ENCODE measurements at places on chromosomes 6 and 20.

DNA sequence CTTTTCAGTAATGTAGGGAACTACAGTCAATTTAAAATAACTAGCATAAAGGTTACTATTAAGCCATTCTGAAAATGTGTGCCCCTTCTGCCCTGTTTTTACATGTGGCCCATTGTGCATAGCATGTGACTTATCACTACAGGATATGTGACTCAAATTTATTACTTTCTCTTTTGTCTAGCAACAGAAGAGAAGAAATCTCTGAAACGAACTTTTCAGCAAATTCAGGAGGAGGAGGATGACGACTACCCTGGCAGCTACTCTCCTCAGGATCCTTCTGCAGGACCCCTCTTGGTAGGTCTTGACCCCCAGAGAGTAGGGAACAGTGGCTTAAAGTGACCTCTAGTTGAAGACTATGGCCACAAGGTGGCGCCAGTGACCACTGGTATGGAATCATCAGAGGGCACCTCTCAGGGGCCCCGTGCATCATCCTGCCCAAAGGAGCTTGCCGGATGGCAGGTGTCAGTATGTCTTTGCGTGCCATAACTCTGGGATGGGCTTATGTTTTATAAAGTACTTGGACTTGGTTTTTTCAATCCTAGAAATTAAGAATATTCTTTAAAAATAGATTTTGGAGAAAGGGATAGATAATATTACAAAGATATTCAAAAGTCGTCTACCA, 23.9 kb downstream of the RPRD1B start:
- no peak for DNase-seq

DNA sequence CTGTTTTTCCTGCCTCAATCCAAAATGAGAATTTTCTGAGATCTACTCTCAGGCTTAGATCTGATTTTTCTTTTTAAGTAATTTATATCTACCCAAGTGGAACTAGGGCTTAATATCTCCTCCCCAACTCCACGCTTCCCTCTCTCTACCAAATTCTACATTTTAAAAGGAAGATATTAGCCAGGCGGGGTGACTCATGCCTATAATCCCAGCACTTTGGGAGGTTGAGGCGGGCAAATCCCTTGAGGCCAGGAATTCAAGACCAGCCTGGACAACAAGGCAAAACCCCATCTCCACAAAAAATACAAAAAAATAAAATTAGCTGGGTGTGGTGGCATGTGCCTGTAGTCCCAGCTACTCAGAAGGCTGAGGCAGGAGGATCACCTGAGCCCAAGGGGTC, 61.0 kb downstream of the MTFR2 start:
- DNase-seq = no peak

GRCh38 chr6:111666847-111667246, 61.2 kb upstream of the TRAF3IP2 start:
- DNase-seq = no peak

- no peak for DNase-seq
Observed at GRCh38 chr6:107715550-107716321, 108.4 kb downstream of the SCML4 start.

- DNase-seq = no peak
Observed at GRCh38 chr20:42855896-42856295, 333.8 kb downstream of the PTPRT start.

DNA sequence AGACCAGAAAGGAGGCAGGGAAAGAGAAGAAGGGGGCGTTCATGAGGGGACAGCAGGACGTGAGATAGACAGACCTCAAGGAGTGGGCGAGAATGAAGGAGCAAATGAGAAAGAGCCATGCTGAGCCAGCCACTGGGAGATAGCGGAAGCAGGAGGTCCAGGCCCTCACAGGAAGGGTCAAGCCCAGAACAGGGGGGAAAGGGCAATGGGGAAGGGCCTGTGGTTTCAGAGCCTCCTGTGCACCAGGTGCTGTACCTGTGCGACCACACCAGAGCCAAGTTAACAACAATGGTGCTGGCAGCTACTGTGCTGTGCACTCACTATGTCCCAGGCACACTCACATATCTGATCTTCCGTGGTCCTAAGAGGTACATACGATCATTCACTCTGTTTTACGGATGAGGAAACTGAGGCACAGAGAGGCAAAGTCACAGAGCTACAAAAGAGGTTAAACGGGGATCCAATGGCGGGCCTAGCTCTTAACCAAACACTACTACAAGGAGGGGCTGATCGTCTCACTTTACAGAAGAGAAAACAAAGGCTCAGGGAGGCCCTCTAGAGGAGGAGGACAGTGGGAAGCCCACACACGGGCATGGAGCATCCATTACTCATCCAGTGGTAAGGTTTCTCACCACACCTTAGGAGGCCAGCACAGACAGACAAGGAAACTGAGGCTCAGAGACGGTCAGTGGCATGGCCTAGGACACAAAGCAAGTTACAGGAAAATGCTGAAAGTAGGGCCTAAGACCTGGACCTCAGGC, 129.1 kb downstream of the PREX1 start:
- no peak for DNase-seq
